ENCODE measurements at places on chromosomes 16 and 17. TPM values are rescaled to one million over a fixed set of nuclear protein-coding genes. Genes with fewer than 3 reads are reported as not detected.

Gene SHISA9
- not detected for total RNA-seq

Gene NPW
- total RNA-seq: 1.0 TPM

Gene SYCE1L
- 8.7 TPM for total RNA-seq

Gene PCYT2
- 14.1 TPM for total RNA-seq

Gene OSGIN1
- total RNA-seq: 25.8 TPM

Gene PERCC1
- not detected for total RNA-seq

Gene ACAP1
- 0.74 TPM for total RNA-seq

Gene CDC6
- 58.6 TPM for total RNA-seq

Gene NRN1L
- not detected for total RNA-seq

Measured in A549 treated with RU486 at 1 μM for 4 hours (cell line).